ENCODE measurements at places on chromosomes 3 and 15. TPM values are rescaled to one million over a fixed set of nuclear protein-coding genes. Genes with fewer than 3 reads are reported as not detected.
A peak's percentile ranks its signal among the peaks of the same experiment; 100 is the strongest.

Gene CIB2
- 1.2 TPM for total RNA-seq

DNA sequence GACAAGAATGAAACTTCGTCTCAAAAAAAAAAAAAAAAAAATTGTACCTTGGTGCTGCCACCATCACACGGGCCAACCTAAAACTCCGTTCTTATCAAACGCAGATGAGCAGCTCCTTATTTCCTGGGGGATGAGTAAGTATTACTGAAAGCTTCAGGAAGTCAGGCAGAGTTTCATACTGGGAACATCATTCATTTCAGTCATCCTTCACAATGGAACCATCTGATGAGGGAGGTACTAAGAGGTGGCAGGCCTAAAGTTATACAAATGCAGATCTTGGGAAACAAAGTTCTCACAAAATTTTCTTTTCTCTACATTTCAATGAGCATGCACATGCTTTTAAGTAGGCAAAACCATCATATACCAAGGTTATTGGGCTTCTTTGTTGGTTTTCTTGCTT is 636.0 kb upstream of the LMCD1 start:
- no peaks in the 10 kb centered on the region for H3K27me3 ChIP-seq
- no peak for DNase-seq
- H3K4me1 ChIP-seq = peaks cover 8% of the 10 kb centered on the region
- H3K4me3 ChIP-seq = no peak overlapping the region

- DNase-seq = no peak
- peaks cover 17% of the 10 kb centered on the region for H3K4me1 ChIP-seq
- peak overlapping the region; percentile 28 for H3K27ac ChIP-seq
- no peaks in the 10 kb centered on the region for H3K36me3 ChIP-seq
- peak overlapping the region; percentile 85 for H3K4me3 ChIP-seq
These were observed 753 bp upstream of the MYO5A start for GRCh38 chr15:52529341-52529924.

DNA sequence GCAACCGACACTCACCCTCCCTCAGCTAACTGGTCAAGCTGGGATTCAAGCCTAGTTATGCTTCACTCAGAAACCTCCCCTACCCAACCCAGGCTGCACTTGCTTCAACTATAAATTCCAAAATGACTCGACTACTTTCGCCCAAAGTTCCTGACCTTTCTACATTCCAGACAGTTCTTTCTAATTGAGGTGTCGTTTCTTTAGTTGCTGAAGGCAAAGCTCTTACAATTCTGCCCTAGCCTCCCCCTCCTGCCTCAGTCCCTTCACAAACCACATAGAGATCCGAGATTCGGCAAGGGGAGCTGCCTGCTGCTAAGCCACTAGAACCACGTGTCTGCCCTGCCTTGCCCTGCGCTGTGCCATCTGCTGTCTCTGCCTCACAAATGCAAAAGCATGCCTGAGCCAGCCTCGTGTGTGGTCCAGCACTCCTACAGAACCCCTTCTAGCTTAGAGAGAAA is 74.7 kb upstream of the SH3GL3 start:
- H3K27ac ChIP-seq = no peak overlapping the region
- H3K36me3 ChIP-seq = no peaks in the 10 kb centered on the region
- H3K27me3 ChIP-seq = peaks cover 40% of the 10 kb centered on the region
- DNase-seq = no peak
- H3K4me3 ChIP-seq = no peak overlapping the region

Gene KCNMB3
- 2.4 TPM for total RNA-seq

DNA sequence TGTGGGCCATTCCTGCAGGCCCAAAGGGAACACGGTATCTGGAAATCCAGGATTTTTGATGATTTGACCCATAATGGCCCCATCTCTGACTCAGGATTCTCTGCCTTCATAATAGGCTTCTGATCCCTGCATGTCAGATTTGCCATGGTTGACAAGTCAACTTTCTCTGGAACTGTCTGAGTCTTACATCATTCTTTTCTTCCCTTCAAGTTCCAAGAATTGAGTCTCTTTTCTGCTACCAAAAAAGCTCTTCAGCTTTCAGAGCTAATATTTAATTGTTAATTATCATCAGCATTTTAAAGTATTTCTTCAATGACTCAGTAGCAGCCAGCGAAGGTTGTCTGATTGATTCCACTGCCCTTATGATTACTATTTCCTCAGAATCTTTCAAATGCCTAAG is 244.4 kb upstream of the COL8A1 start:
- no peaks in the 10 kb centered on the region for H3K36me3 ChIP-seq
- no peak for DNase-seq
- no peak overlapping the region for H3K4me3 ChIP-seq
- no peak overlapping the region for H3K27ac ChIP-seq
- H3K27me3 ChIP-seq = no peaks in the 10 kb centered on the region

GRCh38 chr15:78620527-78621421 is at the start of gene CHRNA3:
CHRNA3 (minus strand) TSS chr15:78620996; CDS start chr15:78620794, 202 bp downstream.
- DNase-seq = no peak
- H3K27me3 ChIP-seq = peaks cover 51% of the 10 kb centered on the region
- no peak within 1 kb of the TSS for H3K4me3 ChIP-seq

DNA sequence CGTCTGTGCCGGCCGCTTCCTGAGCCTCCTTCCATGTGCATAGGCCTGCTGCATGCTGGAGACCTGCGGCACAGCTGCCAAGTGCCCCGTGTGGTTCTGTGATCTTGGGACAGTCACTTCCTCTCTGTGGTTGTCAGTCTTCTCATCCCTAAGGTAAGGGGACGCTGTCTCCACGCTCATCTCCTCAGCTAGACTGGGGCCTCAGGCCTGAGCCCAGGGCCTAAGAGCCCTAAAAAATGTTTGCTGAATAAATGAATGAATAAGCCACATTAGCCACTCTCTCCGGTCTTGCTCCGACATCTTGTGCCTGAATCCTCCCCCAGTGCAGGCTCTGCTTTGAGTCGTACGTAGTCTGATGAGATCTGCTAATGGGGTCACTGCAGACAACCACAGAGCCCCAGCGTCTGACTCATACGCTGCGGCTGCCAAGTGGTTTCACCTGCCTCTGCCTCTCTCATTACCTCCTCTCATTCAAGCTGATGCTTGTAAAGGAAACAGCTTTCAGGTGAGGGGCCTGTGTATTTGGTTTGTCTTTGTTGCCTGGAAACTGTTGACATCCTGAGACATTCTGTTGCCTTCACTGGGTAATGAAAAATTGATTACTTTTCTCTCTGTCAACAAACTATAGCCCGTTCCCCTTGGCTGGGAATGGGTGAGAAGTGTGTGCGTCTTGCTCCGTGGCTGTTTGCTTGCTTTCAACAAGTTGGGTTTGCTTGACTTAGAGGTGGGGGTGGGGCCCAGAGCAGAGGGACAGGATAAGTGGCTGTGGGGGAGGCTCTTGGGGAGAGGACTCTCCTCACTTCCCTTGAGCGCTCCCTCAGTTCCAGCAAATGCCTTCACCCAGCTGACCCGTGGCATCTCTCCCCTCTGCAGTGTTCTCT is 15.9 kb downstream of the RPLP1 start:
- H3K27ac ChIP-seq = peak overlapping the region; percentile 98
- H3K36me3 ChIP-seq = no peaks in the 10 kb centered on the region
- peak; percentile 88 for DNase-seq
- H3K4me1 ChIP-seq = peaks cover 22% of the 10 kb centered on the region

Gene CASR
- not detected for total RNA-seq
